NCI-H69 (cell line): ENCODE measurements at places on chromosomes 5 and 9.
A peak's percentile ranks its signal among the peaks of the same experiment; 100 is the strongest.

DNA sequence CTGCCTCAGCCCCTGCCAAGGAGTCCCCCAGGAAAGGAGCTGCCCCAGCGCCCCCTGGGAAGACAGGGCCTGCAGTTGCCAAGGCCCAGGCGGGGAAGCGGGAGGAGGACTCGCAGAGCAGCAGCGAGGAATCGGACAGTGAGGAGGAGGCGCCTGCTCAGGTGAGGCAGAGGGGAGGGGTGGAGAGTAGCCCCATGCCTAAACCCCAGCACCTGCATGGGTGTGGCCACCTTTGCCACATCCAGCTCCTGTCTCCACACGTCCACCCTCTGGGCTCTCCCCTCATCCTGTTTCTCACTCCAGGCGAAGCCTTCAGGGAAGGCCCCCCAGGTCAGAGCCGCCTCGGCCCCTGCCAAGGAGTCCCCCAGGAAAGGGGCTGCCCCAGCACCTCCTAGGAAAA lies 17.2 kb downstream of the TCOF1 start:
- no peak for DNase-seq

GRCh38 chr9:27645161-27645840 lies 72.0 kb upstream of the C9orf72 start:
- peak; percentile 31 for DNase-seq

GRCh38 chr5:139847790-139848507 lies 52.3 kb downstream of the PSD2 start:
- peak; percentile 78 for DNase-seq

DNA sequence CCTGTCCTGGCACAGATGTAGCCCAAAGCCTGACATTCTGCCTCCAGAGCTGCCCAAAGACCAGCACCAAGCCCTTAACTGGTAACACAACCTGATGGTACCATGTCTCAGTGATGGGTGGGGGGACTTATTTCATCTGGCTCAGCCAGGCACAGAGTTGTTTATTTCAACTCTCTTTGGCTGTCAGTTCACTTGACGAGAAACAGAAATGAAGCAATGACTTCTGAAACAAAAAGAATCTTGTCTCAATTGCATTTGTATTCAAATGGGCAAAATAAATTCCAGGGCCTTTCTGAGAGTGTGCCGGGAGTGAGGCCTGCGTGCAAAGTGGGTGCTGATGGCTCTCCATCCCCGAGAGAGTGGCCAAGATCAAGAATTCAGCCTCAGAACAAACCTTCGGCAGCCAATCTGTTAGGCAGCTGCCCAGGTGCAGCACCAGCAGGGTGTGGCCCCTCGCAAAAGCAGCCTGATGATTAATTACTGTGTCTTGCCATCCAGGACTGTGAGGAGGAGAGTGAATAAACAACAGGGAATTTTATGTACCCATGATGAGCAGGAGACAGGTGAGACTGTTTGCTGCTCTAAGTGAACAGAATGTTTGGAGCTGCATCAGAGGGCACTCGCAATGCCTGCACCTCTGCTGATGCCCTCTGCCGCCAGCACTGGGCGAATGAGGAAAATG lies 238.0 kb downstream of the HSPA4 start:
- peak; percentile 98 for DNase-seq

- no peak for DNase-seq
Observed at GRCh38 chr5:73592551-73592950, 27.0 kb downstream of the UTP15 start.

- DNase-seq = no peak
Observed at GRCh38 chr9:92748233-92748497, 16.5 kb downstream of the BICD2 start.

GRCh38 chr5:177084175-177084574 lies 2.5 kb upstream of the FGFR4 start:
- DNase-seq = no peak

GRCh38 chr5:149220750-149221149 lies 50.9 kb upstream of the AFAP1L1 start:
- DNase-seq = no peak

DNA sequence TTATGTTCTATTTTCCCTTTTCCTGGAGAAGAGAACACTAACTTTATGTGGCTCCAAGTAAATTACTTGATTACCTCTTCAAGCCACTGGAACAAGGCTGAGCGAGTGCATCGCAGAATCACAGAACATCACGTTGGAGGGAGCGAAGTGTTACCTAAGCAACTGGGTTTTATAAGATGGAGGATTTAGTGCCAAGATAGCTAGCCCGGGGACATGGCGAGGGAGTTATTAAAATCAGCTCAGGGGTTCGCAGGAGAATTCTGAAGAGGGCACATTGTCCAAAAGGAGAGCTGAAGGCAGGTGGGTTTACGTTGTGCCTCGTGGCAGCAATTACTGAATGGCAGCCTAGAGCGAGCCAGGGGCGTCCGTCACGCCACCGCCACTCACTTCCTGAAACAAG lies 563.2 kb upstream of the ADAMTS16 start:
- DNase-seq = no peak

DNA sequence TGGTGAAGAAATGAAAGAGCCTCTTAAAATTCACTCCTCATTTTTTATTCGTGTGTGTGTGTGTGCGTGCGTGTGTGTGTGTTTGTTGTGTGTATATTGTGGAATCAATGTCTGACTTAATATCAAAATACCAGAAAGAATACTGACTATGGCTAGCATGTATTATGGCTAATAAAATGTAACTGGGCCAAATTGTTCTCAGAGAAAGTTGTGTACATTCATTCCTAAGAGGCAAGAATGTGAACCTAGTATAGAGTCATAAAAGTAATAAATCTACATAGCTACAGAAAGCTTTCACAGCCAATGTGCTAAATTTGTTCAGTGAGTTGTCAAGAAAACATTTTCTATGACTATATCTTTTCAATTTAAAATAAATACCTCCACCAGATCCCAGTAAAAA lies 211.5 kb downstream of the EBF1 start:
- DNase-seq = no peak

DNA sequence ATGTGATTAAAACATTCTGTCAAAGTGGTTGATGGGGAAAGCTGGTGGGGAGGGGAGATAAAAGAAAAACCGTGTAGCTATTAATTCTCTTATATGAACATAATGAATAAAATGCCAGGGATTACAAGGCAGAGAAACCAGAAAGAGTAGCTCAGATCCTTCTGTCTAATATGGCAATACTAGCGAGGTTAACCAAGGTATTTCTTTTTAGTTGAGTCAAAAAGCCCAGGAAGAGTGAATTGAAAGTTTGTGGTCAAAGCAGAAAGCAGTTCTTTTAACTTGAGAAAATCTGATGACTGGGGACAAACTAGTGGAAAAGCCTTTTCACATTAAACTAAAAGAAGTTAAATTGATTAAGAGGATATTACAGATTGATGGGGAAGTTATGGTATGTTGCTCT lies 76.0 kb downstream of the ERBIN start:
- no peak for DNase-seq

DNA sequence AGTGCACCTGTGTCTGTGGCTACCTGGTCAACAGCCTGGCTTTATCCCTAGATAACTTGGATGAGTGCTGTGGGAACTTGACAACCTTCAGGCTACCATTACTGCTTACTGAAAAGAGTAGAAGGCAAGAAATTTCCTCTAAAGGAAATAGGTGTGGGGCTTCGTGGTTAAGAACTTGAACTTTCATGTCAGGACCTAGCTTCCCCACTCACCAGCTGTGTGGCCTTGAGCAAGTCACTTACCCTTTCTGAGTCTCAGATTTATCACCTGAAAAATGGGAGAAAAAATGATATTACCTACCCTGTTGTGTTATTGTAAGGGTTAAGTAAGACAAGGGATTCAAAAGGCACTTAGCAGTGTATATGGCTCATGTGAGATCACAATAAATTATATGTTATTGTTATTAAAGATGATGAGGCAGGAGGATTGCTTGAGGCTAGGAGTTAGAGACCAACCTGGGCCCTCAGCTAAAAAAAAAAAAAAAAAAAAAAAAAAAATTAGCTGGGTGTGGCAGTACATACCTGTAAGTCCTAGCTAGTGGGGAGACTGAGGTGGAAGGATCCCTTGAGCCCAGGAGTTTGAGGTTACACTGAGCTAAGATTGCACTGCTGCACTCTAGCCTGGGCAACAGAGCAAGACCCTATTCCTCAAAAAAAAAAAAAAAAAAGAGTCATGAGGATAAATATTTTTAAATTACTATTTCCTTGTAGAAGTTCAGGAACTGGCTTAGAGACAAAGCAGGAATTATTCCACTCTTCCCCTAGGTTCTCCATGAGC lies 97.0 kb upstream of the SPRY4 start:
- DNase-seq = no peak

DNA sequence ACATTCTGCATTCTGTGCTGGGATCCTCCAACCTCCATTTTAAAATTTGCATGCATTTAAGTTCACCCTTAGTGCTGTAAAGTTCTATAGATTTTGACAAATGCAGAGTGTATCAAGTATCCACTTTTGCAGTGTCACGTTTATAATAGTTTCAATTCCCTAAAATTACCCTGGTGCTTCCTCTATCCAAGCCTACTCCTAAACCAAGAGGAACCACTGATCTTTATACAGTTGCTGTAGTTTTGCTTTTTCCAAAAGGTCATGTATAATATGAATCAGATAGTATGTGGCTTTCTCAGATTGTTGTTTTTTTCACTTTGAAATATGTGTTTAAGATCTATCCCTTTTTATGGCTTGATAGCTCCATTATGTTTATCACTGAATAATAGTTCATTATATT lies 468.4 kb upstream of the CDH6 start:
- DNase-seq = no peak

DNA sequence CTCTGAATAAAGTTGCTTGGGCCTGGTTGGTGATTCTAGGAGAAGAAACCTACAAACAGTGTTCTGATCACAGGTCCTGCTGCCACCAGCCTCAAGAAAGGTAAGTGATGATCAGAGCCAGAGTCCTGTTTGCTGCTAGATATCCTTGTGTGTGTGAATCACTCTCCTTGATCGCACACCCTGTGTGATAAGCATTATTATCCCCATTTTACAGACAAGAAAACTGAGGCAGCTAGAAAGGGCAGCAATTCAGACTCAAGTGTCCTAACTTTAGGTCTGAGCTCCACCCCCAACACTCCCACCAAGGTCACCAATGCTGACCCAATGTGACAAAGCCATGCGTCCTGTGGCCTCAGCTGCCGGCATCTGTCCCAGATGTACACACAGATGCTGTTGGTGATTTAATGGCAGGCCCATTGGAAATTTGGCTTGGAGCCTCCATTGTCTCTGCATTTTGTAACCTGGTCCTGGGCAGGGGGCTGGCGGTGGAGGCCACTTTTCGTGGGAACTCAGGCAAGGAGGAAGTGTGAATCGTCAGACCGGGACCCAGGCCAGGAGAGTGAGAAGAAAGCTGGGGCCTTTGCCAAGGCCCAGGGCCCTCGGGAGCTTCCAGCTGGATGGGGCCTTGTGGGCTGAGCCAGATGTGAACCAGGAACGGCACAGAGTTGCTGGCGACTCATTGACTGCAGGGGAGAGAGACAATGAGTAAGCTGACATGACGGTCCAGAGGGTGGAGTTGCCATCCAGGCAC lies 29.8 kb upstream of the GGTA1 start:
- DNase-seq = peak; percentile 68

DNA sequence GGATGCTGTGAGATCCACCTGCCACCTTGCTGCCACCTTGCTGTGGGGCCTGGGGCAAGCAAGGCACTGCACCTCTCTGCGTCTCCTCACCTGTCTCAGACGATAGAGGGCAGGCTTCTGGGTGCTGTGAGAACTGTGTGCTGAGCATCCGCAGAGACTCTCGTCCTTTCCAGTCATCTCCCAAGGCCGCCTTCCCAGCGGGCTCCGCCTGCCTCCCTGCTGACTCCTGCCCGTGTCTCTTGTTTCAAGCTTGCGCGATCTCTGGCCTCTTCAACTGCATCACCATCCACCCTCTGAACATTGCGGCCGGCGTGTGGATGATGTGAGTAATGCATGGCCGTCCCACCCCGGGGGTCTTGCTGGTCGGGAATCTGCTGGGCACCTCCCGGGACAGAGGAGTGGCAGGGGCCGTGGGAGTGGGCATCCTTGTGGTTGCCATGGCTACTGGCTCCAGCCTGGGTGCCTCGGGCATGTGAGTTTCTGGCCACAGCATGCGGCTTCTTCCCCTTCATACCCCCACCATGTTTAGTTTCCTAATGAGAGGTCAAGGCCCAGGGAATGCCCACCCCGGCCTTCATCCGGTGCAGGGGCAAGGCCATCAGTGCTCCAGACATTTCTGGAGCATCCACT lies 3.6 kb downstream of the CACFD1 start:
- peak; percentile 27 for DNase-seq

- peak; percentile 84 for DNase-seq
Observed at GRCh38 chr5:116437922-116438578, 136.6 kb downstream of the SEMA6A start.

DNA sequence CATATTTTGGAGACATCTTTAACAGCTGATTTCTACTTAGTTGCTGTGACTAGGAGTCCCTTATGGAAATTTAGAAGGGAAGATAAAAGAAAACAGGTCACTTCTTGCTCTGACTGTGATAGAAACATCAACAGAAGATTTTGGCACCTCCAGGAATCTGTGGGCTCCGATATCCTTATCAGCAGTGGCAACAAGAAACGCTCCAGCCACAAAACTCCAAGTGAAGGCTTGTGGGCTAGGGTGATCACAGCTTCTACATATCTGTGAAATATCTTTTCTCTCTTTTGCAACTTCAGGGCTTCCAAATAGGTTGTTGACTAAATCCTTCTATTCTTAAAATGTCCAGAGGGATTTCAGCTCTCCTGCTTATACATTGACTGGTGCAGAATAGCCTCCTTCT lies 1625.5 kb upstream of the CDH6 start:
- DNase-seq = no peak

GRCh38 chr9:135692410-135692809 lies 6.9 kb downstream of the SOHLH1 start:
- no peak for DNase-seq

DNA sequence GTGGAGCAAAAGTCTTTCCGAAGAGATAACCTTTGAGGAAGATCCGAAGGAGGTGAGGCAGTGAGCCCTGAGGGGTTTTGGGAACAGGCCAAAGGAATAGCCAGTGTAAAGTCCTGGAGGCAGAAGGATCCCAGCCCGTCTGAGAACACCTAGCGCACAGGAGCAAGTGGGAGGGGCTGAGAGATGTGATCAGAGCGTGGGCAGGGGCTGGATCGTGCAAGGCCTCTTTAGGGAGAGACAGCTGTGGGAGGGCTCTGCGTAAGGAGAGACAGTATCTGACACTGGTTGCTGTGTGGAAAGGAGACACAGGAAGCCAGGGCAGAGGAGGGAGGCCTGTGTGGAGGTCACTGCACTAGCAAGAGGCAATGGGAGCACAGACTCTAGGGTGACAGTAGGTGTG lies 68.2 kb downstream of the BARX1 start:
- DNase-seq = peak; percentile 39

- no peak for DNase-seq
Observed at GRCh38 chr9:133593587-133594253, 15.5 kb downstream of the FAM163B start.

DNA sequence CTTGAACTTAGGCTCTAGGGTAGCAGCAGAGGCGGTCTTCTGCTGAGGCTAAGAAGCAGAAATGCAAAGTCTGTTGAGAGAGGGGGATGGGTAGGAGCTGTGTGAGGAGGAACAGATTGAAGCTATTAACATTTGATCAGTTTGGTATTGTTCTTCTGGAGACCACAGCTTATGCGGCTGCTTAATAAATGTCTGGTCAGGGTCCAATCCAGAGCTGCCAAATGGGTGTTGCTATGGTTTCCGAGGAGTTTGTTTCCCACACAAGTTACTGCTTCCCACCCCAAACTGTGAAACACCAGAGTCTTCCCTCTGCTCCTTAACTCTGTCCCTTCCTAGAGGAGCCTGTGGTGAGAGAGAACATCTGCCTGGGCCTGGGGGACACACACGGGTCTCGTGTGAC lies 142.2 kb upstream of the KLF4 start:
- no peak for DNase-seq
